ENCODE measurements at places on chromosomes 3 and 15. TPM values are rescaled to one million over a fixed set of nuclear protein-coding genes. Genes with fewer than 3 reads are reported as not detected.
A peak's percentile ranks its signal among the peaks of the same experiment; 100 is the strongest.

Gene XCR1
- not detected for total RNA-seq

Gene CDC25A
- total RNA-seq, result 4.3 TPM

Gene CELSR3
- total RNA-seq, result 1.4 TPM

- DNase-seq, result no peak
Measured at GRCh38 chr3:186079925-186080324, 29.0 kb downstream of the ETV5 start.

GRCh38 chr3:178202194-178202593, 334.0 kb upstream of the KCNMB2 start:
- no peak for DNase-seq

DNA sequence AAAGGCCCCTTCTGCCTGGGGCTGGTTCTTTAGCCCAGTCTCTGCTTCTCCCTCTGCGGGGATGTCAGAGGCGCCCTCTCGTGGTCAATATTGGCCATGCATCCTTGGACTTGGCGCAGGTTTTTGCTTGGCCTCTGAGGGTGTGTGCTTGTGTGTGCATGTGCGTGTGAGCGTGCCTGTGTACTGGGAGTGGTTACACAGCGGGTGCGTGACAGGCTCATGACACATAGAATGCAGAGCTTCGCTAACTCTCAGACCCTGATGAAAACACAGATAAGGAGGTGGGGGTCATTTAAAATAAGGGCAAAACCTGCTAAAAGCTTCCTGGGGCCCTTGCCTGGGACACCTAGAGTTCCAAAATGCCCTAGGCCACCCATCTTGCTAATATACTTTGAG, 160.9 kb downstream of the SMAD6 start:
- peak; percentile 96 for DNase-seq

GRCh38 chr15:56207092-56207491, 36.6 kb downstream of the RFX7 start:
- no peak for DNase-seq

GRCh38 chr3:27220166-27220565, 149.0 kb downstream of the NEK10 start:
- peak; percentile 16 for DNase-seq

DNA sequence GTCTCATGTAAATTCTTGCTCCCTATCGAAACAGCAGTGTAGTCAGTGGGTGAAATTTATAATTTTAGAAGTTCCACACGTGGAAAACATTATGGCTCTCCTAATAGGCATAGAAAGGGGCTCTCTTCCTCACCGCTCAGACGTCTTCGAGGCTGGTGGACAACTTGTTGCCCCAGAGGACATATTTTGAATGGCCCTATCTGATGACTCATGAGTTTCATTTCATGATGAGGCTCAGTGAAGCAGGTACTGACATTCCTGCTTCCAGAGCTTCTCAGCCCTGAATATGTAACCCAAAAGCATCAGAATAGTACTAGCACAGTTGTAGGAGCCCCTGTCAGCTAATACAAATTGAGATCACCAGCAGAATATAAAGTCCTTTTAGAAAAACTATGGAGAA, 117.9 kb downstream of the HERC1 start:
- peak; percentile 39 for DNase-seq

DNA sequence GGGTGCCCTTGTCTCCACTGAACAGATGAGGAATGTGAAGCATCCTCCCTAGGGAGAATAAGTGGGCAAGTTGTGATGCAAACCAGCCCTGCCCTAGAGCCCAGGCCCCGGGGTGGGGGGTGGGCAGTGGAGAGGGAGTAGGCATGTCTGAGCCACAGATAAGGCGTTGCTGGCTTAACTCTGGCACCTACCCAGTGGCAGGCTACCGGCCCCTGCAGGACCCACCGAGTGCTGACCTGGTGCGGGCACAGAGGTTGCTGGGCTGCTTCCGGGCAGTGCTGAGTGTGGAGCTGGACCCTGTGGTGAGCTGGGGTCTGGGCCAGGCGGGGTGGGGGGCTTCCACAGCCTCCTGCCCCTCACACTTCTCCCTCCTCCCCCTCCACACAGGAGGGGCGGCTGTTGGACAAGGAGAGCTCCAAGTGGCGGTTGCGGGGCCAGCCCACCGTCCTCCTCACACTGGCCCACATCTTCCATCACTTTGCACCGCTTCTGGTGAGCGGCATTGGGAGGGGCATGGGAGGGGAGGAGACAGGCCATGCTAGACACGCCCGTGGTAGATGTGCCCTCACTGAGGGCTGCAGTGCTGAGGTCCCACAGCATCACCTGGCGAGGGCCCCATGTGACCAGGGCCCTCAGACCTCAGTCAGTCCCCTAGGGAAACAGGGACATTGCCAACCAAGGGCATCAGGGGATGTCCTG, 10.1 kb downstream of the RNF123 start:
- DNase-seq, result peak; percentile 38

- no peak for DNase-seq
Measured at GRCh38 chr15:74962671-74963070, 6.1 kb upstream of the RPP25 start.

DNA sequence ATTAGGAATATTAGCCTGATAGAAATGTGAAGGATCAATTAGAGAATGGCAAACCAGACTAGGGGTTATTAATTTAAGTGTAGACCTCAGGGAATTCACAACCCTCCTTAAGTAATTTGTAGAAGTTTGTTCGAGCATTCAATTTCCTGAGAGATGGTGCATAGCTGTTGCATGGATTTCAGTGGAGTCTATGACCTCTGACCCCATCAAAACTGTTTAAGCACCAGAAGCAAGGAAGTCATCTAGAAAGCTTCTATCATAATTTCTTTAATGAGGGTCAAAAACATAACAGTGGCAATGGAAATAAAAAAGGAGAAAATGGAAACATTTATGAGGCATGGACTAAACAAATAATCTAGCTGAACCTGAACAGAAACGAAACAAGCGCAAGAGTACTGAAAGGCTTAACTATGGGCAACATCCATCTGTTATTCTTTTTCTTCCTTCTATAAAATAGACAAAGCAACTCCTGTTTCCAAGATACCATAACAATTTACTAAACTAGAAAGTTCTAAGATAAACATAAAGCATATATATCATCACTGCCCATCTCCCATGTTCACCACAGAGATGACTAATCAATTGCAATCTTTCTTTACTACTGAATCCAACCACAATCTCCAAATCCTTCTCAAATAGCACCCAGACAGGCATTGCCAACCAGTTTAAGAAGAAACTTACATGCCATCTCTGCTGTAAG, 151.4 kb downstream of the THRB start:
- DNase-seq, result peak; percentile 66

Measured in GM23248 (cell line).